ENCODE measurements at places on chromosomes 2 and 18.

- no peak for ATAC-seq
Measured at GRCh38 chr2:43727634-43728014, 46.2 kb upstream of the DYNC2LI1 start.

GRCh38 chr2:233290051-233290845 is 17.4 kb upstream of the SAG start:
- ATAC-seq = no peak

GRCh38 chr2:186911551-186912085 is 62.6 kb upstream of the ZSWIM2 start:
- no peak for ATAC-seq

DNA sequence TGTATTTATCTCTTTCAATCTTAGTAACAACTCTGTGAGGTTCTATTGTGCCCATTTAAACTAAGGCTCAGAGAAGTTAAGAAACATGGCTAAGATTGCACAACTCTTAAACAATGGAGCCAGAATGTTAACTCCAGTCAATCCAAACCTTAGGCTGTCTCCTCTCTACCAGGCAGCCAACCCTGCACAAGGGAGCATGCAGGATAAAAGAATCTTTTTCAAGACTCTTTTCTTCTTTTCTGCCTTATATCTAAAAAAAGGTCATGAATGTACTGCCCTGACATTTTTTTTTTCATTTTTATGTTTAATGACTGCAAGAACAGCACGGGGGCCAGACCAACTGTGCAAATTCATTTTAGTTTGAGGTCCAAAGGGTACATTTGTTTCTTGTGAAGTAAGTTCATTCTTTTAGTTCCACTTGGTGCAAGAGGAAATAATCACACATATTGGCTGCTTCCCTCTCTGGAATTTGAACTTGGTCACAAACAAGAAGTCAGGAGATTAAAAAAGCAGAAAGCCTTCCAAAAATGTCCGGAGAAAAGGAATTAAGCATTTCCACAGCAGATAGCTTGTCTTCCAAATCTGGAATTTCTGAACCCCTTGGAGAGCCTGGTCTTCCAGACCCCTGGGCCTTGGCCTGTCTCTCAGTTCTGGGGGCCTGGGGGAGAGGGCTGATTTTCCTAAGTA is 96.0 kb upstream of the RIOK3 start:
- ATAC-seq = no peak

GRCh38 chr2:34102339-34102738 is 503.2 kb upstream of the FAM98A start:
- no peak for ATAC-seq

- ATAC-seq = no peak
Measured at GRCh38 chr2:102235042-102235473, 48.2 kb downstream of the IL1RL2 start.

GRCh38 chr2:178273787-178274360 is 79.6 kb downstream of the OSBPL6 start:
- ATAC-seq = no peak

DNA sequence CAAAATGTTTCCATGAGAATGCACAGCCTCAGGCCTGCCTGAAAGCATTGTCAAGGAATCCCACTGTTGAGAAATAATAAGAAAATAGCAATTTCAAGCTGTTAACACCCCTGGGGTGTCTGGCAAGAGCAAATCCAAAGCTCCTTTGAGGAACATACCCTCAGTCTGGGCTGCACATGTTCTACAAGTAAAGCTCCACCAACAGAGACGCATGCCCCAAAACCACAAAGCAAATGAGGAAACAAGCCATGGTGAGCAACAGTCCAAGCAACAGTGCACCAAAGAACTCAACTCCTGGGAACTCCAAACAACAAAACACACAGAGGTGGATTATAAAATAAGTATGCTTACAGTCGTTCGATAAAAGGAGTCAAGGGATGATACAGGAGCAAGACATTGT is 40.3 kb downstream of the CYP27C1 start:
- no peak for ATAC-seq

All from activated CD4-positive, CD25-positive, alpha-beta regulatory T cell treated with anti-CD3 and anti-CD28 coated beads, Interleukin-2, amount 50 U/mL, for 24 hours (primary cell).